Pulmonary artery endothelial cell (primary cell): ENCODE measurements at places on chromosomes 2 and 18. TPM values are rescaled to one million over a fixed set of nuclear protein-coding genes. Genes with fewer than 3 reads are reported as not detected.

- no peak for DNase-seq
These were observed 612.2 kb upstream of the SLC39A10 start for GRCh38 chr2:195044801-195045200.

DNA sequence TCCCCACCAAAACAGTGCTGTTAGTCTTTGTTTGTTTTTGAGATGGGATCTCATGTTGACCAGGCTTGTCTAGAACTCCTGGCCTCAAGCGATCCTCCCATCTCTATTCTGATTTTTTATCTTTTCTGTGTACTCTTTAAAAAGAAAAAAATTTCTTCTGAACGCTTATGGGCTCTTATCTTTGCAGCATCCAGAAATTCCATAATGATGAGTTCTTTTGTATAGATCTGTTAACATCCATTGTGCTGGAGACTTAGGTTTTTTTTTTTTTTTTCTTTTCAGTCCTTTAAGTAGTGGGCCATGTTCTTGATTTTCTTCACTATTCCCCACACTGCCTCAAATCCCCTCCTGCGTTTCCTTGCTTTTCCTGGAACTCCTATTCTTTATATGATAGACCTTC, 31.0 kb downstream of the RBBP8 start:
- DNase-seq: no peak

The ABCG5 gene
- not detected in 2 replicates for total RNA-seq

The NGEF gene
- 0.14 and 3.2 TPM in 2 replicates for total RNA-seq

The PIEZO2 gene
- 15.2 and 63.7 TPM in 2 replicates for total RNA-seq
